ENCODE measurements at places on chromosomes 2 and 18.
A peak's percentile ranks its signal among the peaks of the same experiment; 100 is the strongest.

DNA sequence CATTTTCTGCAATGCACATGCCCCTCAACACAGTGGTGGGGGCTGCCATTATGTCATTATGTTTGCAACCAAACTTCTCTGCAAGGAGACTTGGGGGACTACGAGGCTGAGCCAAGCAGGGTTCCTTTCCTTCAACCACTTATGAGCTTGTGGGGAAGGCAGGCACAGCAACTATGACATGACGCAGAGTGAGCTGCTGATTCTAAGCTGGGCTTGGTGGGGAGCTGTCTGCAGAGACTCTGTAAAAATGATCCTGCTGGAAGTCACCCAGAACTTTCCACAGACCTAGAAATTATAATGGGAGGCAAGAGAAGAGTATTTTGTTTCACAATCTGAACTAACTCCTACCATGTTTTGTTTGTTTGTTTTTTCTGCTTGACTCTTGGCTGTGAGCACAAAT, 55.6 kb downstream of the INPP5D start:
- no peak for DNase-seq

GRCh38 chr2:225756198-225756597, 356.7 kb downstream of the NYAP2 start:
- DNase-seq: no peak

DNA sequence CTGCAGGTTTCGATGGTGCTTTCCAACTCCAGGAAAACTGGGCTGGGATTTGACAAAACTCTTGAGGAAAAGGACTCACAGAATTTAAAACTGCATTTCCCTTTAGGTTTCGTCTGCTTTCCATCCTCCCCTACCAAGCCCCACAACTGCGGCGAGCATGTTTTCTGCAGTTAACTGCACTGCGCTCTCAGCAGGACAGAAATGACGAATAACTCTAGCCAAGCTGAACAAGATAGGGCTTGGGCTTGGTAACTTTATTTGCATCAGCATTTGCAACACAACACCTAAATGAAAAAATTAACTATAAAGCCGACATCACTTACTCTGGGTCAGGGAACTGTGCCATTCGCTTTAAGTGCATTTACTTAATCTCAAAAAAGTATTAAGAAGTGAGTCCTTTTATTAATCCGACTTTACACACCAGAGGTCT, 669 bp upstream of the PIKFYVE start:
- no peak for DNase-seq

DNA sequence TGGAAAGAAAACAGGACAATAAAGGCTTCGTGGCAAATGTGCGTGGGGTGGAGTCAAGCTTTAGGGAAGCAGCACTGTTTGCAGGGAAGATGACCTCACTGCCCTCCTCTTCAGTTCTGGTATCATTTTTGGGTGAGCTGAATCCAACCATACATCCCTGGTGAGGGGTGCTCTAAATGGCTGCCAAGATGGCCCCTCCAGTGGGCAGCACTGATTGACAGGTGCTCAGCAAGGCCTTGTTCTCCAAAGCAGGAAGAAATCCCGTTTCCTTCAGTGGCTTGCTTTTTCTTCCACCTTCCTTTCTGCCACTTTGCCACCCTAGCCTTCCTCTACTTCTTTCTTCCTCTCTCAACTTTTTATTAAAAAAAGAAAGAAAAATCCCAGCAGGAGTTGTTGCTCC, 132.8 kb upstream of the SP5 start:
- no peak for DNase-seq

GRCh38 chr2:136378712-136379595, 261.0 kb upstream of the CXCR4 start:
- DNase-seq: peak; percentile 33

GRCh38 chr2:119929537-119929936, 83.3 kb upstream of the EPB41L5 start:
- DNase-seq: no peak

GRCh38 chr2:111057721-111058120, 63.0 kb upstream of the BCL2L11 start:
- no peak for DNase-seq

DNA sequence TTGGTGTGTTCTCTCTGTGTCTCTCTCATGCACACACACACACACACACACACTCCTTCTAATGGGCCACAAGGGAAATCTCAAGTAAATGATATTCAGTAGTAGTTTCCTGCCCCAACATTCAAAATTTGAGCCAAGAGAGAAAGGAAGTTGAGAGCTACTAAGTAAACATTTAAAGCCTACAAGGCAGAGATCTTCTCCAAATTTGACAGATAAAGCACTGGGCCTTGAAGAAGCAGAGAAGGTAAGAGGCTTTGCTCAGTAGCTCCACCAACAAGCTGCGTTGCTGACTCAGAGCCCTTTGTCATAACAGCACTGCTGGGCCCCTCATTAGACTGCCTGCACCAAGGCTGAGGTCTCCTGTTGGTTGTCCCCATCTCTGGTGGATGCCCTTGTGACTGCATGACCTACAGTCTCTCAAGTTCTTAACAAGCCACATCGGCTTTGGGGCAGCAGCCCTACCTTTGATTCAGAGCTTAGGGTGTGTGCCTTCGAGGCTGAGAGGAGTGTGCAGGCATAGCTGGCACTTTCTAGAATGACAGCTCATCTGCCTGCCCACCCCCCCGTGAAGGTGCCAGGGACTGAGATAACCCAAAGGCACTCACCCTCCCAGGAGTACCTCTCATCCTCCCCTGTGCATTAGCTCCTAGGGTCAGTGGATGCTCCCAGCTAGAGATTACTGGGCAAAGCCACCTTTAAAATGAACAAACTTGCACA, 32.3 kb upstream of the NEB start:
- no peak for DNase-seq

DNA sequence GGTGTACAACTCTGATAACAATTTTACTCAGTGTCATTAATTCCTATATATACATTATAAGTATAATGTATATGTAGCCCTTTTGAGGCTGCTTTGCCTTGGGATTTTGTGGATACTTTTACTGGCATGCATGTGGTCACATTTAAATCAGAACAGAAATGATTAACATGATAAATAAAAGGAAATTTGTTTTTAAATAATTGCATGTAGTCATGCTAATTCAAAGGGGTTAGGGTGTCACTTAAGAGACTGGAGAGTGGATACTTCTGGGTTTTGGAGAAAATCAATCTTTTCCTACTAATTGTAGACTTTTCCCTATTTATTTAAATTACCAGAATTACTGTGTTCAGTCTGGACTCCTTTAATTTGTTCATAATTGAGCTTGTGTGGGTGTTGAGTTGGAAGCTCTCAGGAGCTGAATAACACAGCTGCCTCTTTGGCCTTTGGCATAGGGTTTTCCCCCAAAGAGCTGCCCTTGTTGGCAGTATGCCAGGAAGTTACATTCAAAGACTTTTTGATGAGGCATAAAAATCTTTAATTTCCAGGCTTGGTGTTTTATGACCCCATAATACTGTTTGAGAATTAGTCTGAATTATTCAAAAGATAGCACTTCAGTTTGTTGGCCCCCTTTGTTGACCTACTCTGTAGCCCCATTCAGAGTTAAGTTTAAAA, 484.7 kb upstream of the NRP2 start:
- DNase-seq: no peak

DNA sequence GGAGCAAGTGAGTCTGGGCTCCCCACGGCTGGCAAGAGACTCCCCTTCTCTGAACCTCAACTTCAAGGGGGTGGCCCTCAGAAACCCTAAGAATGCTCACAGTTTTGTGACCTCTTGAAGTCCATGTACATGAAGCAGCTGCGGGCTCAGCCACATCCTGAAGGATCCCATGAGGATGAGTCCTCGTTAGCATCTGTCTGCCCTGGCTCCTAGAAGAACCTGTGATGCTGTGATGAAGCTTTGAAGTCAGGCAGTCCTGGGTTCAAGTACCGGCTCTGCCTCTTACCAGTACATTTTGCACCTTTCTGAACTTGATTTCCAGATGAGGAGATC, 38.1 kb downstream of the SDC1 start:
- DNase-seq: no peak

GRCh38 chr2:152647552-152647951, 69.7 kb downstream of the PRPF40A start:
- DNase-seq: no peak

GRCh38 chr2:20410556-20411277, 36.2 kb upstream of the RHOB start:
- DNase-seq: no peak

GRCh38 chr2:241459520-241459919, 48.9 kb downstream of the STK25 start:
- DNase-seq: no peak

DNA sequence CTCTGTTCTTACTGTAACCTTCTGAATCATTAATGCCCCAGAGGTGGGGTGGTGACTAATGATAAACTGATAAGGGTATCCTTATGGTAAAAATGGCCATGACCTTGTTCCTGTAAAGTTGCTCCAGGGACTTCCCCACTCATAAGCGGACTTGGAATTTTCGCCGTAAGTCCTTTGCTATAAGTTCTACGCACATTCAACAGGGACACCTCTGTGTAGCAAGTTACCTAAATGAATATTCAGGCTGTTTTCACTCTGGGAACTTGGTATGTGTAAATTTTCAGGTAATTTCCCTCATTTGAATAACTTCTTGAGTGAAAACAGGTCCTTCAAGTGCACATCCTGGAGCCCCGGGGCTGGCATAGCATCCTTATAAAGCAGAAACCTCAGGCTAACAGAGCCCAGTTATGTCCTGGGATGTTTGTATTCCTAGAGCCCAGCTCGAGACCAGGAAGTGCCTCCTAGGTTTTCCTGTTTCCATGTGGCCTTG, 9.4 kb upstream of the AGFG1 start:
- no peak for DNase-seq

- peak; percentile 58 for DNase-seq
Observed at GRCh38 chr2:102826904-102827303, 65.1 kb downstream of the TMEM182 start.

- DNase-seq: no peak
Observed at GRCh38 chr2:5365871-5366461, 326.2 kb upstream of the SOX11 start.

DNA sequence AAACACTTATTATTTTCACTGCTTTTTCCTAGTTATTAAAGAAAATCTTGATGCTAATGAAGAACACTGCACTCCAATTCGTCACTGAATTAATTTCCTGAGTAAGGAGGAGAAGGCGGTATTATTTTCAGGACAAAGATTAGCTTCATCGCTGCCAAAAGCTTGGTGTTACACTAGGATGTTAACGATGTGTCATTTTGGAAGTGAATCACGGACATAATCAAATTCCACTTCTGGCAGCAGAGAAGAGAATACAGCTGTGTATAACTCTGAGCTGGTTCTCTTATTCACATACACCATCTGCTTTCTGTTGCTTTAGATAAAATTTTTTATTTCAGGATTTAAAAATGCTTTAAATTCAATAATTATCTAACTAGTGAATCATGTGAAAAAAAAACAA, 74.1 kb downstream of the SCG2 start:
- no peak for DNase-seq

DNA sequence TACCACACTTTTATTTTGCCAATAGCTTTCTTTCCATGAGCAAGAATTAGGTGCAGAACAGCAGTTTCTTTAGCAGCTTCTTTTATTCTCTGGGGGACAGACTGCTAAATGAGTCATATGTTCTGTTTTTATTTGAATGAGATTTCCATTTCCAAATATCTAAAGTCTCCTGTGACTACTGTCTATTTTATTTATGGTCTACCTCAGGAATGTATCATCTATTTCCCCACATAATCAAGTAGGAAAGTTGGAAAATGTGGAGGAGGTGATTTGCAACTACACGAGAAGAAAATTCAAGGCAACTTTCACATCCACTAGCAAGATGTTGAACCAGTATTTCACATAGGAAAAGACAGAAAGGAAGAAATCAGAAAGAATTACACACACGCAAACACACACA, 139.9 kb upstream of the MEX3C start:
- DNase-seq: no peak

- no peak for DNase-seq
Observed at GRCh38 chr18:66419400-66419799, 184.5 kb downstream of the CDH19 start.

DNA sequence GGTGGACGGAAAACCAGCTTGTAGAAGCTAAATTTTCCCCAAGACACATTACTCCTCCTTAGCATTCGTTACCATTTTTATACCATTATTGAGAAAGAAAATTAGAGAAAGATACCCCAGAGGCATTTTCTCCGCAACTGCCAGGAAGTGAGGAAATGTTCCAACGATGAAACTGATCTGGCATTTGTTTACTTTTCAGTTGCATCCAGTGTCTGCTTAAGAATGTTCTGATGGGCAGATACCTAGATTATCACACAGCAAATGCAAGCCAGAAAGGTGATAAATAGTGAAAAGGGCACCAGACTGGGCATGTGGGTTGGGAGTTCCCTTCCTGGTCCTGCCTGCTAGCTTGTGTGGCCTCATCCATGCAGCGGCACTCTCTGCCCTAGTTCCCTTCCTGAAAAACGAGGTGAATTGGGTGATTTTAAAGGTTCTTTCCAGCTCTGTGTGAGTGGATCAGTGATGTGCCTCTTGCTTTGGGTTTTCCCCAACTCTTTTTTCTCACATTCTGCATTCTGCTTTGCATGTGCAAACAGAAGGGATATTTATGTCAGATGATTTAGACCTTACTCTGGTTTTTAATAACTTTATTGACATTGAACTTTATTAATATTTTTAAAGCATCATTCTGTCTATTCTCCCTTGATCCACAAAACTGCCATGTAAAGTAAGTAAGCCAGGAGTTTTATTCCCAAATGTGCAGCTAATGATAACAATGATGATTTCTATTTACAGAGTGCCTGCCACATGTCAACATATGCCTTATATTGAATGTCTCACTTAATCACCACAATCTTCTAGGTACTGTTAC, 139.6 kb downstream of the INSIG2 start:
- DNase-seq: no peak

DNA sequence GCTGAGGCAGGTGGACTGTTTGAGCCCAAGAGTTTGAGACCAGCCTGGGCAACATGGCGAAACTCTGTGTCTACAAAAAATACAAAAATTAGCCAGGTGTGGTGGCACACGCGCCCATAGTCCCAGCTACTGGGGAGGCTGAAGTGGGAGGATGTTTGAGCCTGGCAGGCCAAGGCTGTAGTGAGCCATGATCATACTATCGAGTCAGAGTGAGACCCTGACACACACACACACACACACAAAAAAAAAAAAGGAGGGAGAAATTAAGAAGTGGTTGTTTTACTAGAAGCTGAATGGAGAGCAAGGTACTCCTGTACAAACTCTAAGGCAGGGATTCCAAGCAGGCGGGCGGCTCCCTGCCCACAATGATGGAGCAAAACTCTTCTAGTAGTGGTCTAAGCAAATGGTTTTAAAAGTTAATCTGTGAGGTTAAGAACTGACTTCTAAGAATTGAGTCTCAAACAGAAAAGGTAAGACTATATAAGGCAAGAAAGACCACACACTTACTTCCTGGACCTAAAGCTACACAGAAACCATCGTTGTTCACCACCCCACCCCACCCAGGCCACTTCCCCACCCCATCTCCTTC, 2.6 kb downstream of the ANKRD44 start:
- DNase-seq: no peak

GRCh38 chr2:30234180-30234971, 3.0 kb downstream of the LBH start:
- no peak for DNase-seq

GRCh38 chr18:75677696-75678455, 250.4 kb upstream of the SMIM21 start:
- DNase-seq: no peak

Data from NCI-H524 treated with DMSO at 0.1 percent for 48 hours (cell line).